CD8-positive, alpha-beta T cell (primary cell): ENCODE measurements at places on chromosomes 16 and 17.

DNA sequence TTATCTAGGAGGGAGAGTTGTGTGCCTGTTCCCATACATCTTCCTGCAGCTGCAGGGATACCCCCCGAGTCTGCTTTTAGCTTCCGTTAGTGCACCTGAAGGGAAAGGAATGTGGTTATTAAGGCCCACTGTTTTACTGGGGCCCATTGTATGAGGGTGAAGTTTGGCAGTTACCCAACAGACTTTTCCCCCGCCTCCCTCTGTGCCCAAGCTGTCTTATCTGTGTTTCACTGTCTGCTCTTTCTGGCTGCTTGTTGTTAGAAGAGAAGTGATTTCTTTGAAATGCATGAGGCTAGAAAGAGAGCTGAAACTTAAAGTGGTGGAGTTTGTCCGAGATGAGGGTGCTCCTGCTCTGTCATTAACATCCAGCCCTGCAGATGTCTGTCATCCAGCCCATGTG is 7.4 kb upstream of the OR1A2 start:
- DNase-seq: no peak

DNA sequence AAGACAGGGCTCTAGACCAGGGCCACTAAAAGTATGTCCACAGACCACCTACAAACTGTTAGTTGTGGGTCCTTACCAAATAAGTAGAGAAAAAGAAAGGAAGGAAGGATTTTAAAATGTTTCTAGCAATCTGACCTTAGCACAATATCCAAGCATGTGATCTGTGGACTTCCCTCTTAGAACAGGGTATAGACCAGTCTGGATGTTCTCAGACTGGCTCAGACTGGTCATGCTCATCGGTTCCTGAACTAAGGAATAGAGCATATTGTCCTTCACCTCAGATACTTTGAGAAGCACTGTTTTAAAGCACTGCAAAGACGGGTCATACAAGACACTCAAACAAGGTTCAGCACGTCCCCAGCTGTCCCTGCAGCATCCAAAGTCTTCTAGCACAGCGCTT is 25.8 kb downstream of the CUEDC1 start:
- no peak for DNase-seq

DNA sequence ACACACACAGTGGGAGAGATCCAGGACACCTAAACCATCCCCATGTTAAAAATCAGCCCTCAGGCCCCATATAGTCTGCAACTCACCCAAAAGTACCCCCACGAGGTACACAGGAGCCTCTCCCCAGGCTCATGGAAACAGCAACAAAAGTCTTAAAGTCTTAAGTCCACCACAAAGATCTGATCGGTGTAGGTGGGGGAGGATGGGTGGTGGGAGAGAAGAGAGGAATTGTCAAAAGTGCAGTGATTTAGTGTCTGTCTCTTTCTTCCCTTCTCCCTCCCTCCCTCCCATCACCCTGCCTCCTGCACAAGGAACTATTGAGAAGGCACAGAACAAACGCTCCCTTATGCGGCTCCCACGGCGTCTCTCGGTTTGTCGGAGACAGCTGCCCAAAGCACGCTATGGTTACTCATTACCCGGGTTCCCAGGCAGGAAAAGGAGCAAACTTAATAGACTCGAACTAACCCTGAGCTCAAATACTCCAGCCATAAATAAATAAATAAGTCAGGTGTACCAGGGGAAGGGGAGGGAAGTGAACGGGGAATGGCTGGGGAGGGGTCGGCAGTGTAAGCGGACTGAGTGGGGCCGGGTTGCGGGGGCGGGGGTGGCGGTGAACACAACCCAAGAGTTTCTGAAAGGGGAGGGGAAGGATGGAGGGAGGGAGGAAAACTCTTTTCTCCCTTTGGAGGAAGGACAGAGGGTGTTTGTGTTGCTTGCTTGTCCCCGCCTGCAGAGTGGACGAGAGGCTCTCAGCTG is 477.4 kb downstream of the SLC39A11 start:
- DNase-seq: no peak

DNA sequence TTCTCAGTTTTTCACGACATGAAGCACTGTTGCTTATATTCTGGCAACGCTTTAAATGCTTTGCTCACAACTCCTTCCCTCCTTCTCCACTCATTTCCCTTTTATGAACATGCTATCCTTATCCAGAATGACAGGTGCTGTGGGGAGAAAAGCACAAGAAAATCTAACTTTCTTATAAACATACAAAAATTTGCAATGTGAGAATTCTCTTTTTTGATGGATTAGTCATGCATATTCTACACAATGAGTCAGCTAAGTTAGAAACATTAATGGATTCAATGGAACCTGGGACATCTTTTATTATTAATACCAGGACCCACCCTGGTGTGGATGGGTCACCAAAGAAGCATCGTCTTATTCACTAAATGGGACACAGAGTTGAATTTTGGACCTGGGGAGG is 234.6 kb upstream of the CDH5 start:
- DNase-seq: no peak

DNA sequence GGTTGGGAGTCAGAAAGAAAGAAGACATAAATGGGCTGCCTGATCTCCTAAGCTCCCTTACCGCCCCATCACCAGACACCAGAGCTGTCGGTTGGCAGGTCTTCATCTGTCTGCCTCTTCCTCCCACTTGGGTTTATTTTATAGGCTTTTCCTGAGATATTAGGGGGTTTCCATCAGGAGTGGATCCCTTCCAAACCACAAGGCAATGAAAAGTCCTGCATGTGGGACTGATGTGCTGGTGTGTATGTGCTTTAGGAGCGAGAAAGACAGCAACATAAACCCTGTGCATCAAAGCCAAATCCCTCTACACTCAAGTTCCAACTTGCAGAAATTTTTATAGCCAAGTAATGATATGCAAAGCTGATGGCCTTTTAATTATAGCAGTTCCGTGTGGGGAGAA is 389.5 kb downstream of the SLC39A11 start:
- DNase-seq: no peak

DNA sequence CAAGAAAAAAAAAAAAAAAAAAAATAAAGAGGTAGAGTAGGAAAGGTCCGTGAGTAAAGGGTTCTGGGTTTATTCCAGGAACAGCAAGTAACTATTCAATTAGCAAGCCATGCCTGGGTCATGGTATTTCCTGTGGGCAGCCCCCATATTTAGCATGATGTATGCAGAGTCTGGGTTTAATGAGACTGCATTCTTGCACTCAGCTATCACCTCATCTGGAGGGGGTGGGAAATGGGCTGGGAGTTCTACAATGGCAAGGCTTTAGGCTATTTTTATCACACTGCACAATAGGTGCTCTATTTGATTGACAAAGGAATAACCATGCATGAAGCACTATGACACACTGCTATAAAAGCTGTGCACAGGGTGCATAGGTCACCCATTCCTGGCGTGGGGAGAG is 104.0 kb upstream of the CCL2 start:
- DNase-seq: no peak
